ENCODE measurements at places on chromosomes 5 and 9.

GRCh38 chr9:137070906-137071275, 534 bp upstream of the SAPCD2 start:
- no peak for DNase-seq

- DNase-seq = no peak
Measured at GRCh38 chr5:144135113-144135762, 35.2 kb downstream of the YIPF5 start.

DNA sequence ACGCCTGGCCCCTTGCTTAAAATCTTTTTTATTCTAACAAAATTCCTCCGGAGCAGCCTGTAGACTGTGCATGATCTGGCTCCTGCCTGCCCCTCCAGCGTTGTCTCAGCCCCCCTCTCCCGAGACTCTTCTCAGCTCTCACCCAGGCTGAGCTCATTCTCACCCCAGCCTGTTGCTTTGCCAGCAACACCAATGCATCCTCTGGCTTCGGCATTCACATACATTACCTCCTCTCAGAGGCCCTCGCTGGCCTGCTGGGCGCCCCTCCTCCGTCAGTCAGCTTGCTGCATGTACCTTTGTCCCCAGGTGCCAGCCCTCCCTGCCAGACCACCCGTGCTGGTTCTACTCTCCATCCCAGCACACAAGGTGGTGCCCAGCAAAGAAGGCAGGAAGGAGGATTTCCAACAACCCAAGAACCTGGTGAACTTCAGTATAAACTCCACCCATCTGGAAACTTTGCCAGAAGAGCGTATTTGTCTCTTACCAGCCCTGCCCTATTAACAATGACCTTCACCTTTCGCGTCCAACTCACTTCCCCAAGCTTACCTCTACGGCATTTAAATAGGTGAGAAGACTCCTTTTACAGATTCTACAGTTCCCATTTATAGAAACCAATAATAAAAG, 35.0 kb downstream of the MYO10 start:
- DNase-seq = no peak

- no peak for DNase-seq
Measured at GRCh38 chr9:92612292-92612691, 57.6 kb downstream of the IPPK start.

- no peak for DNase-seq
Measured at GRCh38 chr9:122402874-122403273, 32.0 kb downstream of the PTGS1 start.

DNA sequence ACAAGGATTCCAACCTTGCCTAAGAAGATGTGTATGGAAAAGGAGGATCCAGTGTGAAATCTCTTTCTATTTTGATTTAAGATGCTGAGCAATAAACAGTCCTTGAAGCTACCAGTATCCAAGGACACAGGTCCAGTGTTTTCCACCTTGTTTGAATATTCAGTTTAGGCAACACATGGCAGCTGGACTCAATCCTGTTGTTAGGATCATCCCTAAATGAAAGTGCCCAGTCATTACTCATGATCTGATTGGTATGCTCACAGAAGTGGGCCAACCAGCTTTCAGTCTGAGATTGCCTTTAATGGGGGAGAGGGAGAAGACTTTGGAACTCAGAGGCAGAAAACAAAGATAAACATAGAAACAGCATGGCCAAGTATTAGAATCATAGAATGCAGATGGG, 355.7 kb upstream of the ADAMTSL1 start:
- no peak for DNase-seq
